DMS53 (cell line): ENCODE measurements at places on chromosomes 5 and 9.
A peak's percentile ranks its signal among the peaks of the same experiment; 100 is the strongest.

GRCh38 chr9:93045521-93045920 lies 13.0 kb upstream of the SUSD3 start:
- DNase-seq: no peak

DNA sequence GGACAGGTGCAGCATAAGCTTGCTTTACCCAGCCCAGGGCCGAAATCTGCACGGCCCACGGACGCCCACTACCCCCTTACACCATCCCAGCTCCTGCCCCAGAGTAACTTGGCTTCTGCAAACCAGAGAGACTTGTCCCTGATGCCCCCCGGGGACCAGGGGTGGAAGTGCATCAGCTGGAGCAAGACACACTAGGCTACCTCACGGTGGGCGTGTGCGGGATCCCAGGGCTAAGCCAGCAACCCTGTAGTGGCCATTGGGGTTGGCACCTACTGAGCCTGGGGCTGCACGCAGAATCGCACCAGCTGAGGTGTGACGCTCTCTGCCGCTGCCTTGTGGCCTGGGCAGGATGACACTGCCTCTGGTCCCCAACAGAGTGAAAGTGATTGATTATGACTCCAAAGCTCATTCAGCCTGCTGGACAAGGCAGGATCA lies 6.1 kb upstream of the ZNF79 start:
- peak; percentile 51 for DNase-seq

DNA sequence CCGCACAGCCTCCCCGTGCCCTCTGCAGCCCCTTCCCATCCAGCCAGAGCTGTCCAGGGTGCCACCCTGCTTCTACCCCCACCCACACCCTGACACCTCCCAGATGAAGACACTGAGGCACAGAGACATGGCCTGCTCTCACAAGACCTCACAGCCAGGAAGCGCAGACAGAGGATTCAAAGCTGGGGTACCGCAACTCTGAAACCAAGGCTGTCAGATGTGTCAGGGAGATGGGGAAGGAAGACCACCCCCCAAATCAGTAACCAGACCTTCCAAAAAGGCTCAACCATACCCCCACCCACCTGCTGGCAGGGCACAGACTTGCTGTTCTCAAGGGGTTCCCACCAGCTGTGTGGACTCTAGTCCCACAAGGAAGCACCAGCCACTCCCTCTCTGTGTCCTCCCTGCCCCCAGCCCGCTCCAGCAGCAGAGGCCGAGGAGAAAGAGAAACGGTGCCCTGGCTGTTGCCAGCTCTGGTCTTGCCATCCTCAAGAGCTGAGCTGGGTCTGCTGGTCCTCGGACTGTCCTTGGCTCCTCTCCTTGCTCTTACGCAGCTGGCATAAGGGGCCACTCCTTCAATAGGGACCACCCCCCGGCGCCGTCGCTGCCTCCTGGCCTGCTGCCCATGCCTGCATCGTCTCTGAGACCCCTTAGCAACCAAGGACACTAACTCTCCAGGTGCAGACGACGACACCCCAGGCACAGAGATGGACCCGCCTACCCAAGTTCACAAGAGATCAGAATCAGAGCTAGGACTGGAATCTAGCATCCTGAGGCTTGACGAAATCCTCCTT lies 699 bp downstream of the AKNA start:
- DNase-seq: no peak

DNA sequence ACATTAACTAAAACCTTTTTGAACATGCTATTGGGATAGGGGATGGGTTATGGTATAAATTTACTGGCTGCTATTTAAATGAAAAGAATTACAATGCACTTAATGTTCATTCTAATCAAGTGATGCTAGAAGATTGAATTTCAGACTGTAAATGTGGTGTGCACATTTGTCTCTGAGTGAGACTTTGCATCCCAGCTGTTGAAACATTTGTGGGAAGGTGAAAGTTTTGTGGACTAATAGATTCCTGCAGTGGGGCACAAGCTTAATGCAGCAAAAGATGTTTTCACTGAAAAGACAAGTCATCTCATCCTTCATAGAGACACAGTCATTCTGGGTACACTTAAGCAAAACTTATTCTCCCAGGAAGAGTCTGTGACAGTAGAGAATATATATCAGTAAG lies 323.6 kb downstream of the NFIB start:
- DNase-seq: no peak

DNA sequence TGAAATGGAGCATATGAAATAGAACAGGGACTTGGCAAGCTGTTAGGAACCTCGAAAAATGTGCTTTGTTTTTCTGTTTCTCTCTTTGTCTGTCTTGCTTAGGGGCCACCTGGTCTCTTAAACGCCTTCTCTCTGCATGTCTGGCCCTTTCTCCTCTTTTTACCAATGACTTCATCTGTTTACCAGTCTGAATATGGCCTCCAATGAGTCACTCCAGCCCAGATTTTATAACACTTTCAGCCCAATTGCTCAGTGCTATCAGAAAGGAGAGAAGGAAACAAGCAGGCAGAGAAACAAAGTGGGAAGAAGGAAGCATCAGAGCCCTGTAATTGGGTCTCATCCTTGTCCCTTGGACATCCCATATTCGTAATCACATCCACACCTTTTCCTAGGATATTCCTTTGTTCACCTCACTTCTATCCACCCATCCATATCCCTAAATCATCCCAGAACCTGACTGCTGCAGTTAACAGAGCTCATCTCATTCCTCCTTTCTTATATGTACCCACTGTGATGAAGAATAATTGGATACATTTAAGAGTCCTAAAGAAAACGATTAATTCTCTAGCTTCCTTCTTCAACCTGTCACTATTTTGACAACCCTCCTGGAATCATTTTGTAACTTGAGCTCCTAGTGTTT lies 151.8 kb upstream of the GPR151 start:
- DNase-seq: peak; percentile 94

- DNase-seq: no peak
Measured at GRCh38 chr9:135136481-135136880, 49.0 kb downstream of the OLFM1 start.

GRCh38 chr5:73966451-73966850 lies 340.5 kb downstream of the ARHGEF28 start:
- no peak for DNase-seq

GRCh38 chr5:54887663-54888062 lies 97.7 kb downstream of the ESM1 start:
- no peak for DNase-seq
